Stimulated activated CD4-positive, alpha-beta T cell treated with anti-CD3 and anti-CD28 coated beads, Interleukin-1b, Interleukin-23, amount 100 ng/mL, for 4 hours (primary cell): ENCODE measurements at places on chromosomes 13 and 19.

DNA sequence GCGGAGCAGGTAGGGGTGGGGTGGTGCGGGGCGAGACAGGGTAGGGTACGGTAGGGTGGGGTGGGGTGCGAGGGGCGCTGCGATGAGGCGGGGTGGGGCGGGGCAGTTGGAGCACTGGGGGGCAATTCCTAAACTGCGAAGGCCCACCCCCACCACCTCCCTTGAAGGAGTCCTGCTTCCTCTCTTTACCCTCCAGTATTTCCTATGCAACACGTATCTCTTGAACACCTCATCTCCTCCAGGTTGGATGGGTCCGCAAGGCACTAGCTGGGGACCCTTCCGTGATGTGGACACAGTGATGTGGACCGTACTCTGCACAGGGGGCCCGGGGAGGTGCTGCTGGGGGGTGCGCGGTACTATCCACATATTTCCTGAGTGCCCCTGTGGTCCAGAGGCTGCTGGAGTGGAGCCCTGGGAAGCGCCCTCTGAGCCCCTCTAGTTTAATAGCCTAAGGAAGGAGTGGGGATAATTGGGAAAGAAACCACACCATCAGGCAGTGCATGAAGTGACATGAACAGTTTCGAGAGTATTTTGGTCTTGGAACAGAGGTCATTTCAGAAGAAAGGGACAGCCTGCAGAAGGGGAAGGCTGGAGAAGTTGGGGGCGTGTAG is 1.1 kb downstream of the IL17D start:
- DNase-seq, result no peak

DNA sequence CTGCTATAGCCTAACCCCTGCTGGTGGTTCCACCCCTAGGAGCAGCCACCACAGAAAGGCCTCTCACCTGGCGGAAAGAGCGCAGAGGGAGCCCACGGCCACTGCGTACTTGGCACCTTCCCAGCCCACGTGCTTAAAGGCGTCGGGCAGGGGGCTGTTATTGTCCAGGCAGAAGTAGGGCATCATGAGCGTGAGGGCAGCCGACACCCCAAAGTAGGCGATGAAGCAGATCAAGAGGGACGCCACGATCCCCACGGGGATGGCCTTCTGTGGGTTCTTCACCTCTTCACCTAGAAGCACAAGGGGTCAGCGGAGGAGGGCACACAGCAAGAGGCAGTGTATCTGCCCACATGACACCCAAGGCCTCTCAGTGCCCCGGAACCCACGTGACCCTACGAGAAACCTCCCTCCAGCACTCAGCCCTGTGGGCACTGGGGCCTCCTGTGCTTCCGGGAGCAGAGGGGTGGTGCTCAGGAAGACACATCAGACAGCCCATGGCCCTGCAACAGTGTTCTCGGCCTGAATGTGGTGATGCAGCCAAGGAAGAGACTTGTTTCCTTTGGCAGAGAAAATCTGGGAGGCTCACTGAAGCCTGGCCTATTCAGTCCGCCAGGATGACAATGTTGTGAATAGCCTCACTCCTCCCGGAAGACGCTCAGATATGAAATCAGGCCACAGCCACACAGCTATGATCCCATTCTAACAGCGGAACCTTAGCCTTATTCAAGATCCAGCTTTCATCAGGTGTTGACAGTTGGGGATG is 72.1 kb downstream of the SLC7A1 start:
- DNase-seq, result no peak

GRCh38 chr19:32824191-32824751 is 45.3 kb downstream of the SLC7A9 start:
- DNase-seq, result no peak

DNA sequence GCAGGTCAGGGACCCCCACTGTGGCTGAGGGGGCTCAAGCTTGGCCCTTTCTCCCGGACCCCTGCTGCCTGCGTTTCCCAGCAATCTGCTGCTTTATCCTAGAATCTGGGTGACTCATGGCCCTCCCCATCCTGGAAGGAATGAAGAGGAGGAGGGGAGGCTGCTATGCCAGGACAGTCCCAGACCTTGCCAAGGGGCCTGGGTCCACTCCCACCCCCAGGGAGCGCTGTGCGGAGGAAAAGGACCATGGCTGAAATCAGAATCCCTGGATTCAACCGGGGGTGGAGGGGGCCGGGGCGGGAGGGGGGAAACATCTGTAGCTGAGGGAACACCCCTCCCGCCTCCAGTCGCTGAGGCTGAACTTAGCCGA is 20.5 kb downstream of the ZNF114 start:
- no peak for DNase-seq

DNA sequence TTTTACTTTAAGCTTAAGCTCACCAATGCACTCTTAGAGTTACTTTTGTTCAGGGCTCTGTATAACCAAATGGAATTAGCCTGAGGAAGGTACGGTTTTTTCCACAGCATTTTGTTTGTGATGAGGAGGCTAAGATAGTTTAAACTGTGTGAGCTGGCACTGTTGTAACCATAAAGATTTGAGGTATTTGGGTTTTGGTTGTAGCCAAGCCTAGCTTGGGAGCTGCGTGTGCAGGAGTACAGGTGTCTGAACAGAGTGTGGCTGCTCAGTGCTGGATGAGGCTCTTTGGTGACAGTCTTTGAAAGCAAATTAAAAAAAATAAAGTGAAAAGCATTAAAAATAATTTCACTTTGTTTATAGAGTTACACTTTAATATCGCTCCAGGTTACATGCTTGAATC is 56.0 kb downstream of the ARHGEF7 start:
- no peak for DNase-seq
